GM12878 (cell line): ENCODE measurements at places on chromosomes 16 and 17. TPM values are rescaled to one million over a fixed set of nuclear protein-coding genes. Genes with fewer than 3 reads are reported as not detected.

CHST5 gene
- not detected in 2 replicates for polyA plus RNA-seq

GRCh38 chr16:29307598-29308507 lies 98.7 kb downstream of the NPIPB11 start:
- DNase-seq: no peak

DNA sequence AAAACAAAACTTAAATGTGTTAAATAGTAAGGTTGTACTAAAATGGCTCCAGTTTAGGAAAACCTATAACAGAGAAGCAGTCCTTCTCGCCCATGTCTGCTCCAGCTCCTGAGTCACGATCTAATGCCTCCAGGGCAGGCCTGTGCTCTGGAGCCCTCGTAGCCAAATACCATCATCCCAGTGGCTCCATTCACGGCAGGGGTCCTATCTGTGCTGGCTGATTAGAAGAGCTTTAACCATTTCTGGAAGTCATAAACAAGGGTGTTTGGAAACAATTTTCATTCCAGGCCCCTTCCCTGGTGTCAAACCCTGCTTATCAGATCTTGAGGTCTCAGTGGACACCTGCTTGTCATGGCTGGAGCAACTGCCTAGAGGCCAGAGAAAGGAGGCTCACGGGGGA lies 336.9 kb downstream of the SOX9 start:
- no peak for DNase-seq

DNA sequence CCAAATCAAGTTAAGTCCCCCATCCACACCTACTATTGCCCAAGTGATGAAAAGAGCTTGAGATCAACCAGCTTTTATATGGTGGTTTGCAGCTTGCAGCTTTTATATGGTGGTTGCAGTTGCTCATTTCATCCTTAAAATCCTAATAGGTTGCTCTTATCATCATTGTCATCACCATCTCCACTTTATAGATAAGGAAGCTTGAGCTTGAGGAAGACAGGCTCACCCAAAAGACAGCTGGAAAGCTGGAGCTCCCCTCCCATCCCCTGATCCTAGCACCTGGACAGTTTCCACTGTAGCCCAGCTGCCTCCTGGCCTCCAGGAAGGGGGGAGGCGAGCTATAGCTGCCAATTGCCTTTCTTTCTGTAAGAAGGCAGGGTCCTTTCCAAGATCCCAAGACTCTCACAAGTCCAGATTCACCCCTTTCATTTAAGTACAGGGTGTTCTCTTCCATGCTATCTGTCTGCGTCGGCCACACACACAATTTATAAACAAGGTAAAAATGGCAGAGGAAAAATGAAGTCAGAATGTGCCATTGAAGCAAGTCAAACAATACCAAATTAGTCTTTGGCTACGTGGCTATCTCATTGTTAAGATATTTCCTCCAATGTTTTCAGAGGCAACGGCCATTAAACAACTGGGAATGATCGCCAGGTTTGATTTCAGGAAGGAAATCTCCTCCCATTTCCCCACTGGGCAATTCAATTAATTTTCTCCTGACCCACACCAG lies 63.3 kb downstream of the PECAM1 start:
- DNase-seq: no peak

ERN2 gene
- 0.06 and 0.19 TPM in 2 replicates for polyA plus RNA-seq

- no peak for DNase-seq
Observed at GRCh38 chr17:43823350-43824084, 9.4 kb downstream of the MPP3 start.
